ENCODE measurements at places on chromosomes 2 and 18. TPM values are rescaled to one million over a fixed set of nuclear protein-coding genes. Genes with fewer than 3 reads are reported as not detected.
A peak's percentile ranks its signal among the peaks of the same experiment; 100 is the strongest.

DNA sequence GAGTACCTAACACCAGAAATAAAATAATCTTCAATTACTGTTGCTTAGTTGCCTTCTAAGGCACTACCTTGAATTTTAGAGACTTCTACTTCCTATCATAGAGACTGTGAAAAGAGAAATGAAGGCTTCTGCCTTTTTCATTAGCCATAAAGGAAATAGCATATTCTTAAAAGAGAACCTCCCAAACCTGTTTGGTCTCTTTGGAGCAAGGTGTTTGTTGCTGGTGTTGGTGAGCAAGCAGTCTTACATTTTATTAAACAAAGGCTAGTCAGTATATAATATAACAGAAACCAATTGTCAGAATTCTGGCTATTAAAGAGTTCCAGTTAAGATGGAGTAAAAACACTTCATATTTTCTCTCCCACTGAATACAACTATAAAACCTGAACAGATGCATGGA lies 116.4 kb downstream of the TAF4B start:
- peak; percentile 59 for DNase-seq

DNA sequence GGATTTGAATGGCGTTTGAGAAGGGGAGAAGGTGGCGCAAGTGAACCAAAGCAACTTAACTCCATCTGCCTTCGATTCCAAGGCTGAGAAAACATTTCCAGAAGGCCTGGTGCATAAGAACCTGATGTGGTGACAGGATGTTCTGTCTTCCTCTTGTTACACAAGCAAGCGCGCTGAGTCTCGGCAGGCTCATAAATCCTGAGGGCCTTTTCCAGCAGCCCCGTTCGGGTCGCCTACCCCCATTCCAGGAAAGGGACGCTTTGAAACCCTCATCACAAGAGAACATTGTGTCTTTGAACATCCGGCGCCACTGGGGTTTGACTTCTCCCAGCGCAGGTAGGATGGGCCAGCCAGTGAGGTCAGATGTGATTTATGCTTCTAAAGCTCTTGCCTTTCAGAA lies 403.5 kb downstream of the SETBP1 start:
- DNase-seq = no peak

DNA sequence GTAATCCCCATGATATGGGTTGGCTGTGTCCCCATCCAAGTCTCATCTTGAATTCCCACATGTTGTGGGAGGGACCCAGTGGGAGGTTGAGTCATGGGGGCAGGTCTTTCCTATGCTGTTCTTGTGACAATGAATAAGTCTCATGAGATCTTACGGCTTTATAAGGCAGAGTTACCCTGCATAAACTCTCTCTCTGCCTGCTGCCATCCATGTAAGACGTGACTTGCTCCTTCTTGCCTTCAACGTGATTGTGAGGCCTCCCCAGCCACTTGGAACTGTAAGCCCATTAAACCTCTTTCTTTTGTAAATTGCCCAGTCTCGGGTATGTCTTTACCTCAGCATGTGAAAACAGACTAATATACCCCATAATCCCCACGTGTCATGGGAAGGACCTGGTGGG lies 61.9 kb upstream of the LDAH start:
- DNase-seq = no peak

GRCh38 chr2:225488743-225489142 lies 89.2 kb downstream of the NYAP2 start:
- no peak for DNase-seq

DNA sequence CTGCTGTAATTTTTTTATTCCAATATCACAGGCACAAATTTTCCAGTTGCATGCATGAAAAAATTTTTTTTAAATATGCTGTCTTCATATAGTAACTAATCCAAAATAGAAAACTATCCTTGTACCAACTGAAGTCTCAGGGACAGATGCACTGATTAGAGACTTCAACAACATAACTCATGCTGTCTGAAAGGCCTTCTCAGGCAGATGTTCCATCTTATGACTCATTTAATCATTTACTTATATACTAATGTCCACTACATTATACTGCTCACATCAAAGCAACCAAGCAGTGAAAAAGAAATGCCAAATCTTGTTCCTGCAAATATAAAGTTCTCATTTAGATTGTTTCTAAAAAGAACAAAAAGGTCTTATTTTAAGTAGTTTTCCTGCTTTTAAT lies 53.1 kb downstream of the OLA1 start:
- DNase-seq = no peak

The CNTNAP5 gene
- not detected for total RNA-seq

All from PC-3 (cell line).